ENCODE measurements at places on chromosomes 5 and 9. TPM values are rescaled to one million over a fixed set of nuclear protein-coding genes. Genes with fewer than 3 reads are reported as not detected.

SLC25A2 gene
- not detected for polyA plus RNA-seq

GRCh38 chr9:87739546-87739945 lies 13.6 kb downstream of the CTSL start:
- H3K36me3 ChIP-seq: no peaks in the 10 kb centered on the region
- no peak for DNase-seq
- H3K27ac ChIP-seq: no peak overlapping the region
- H3K4me3 ChIP-seq: no peak overlapping the region

- H3K27ac ChIP-seq: no peak overlapping the region
- H3K36me3 ChIP-seq: no peaks in the 10 kb centered on the region
- H3K4me3 ChIP-seq: no peak overlapping the region
- DNase-seq: no peak
Measured at GRCh38 chr5:113213551-113214425, 221.0 kb downstream of the TSSK1B start.

GRCh38 chr9:130872093-130872492 lies 24.5 kb downstream of the QRFP start:
- DNase-seq: no peak
- no peak overlapping the region for H3K27ac ChIP-seq
- peaks cover 72% of the 10 kb centered on the region for H3K36me3 ChIP-seq
- peaks cover 10% of the 10 kb centered on the region for H3K4me1 ChIP-seq

Data from SK-N-SH (cell line).